CD4-positive, alpha-beta T cell treated with Interleukin-2 at 100 ng/mL for 4 hours (primary cell): ENCODE measurements at places on chromosomes 4 and X.
A peak's percentile ranks its signal among the peaks of the same experiment; 100 is the strongest.

GRCh38 chrX:45842207-45842925 lies 641.7 kb upstream of the DIPK2B start:
- DNase-seq: no peak

- DNase-seq: no peak
Measured at GRCh38 chr4:5918331-5918985, 25.6 kb upstream of the CRMP1 start.

DNA sequence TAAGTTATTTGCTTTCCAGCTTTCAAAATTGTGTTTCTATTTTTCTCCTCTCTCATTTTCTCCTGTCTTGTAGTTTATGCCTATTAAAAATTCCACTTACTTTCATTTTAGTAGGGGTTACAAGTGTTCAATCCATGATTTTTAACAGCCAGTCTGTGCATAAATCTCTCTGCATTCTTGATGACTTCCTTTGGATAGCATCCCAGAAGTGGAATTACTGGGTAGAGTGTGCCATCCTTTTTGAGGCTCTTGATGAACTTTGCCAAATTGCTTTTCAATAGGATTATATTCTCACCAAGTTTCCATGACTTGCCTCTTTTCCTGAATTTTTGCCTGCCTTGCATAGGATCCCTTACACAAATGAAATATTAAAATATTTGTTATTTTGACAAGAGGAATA lies 58.5 kb downstream of the DIPK2B start:
- no peak for DNase-seq

GRCh38 chr4:138188406-138189084 lies 53.6 kb downstream of the SLC7A11 start:
- no peak for DNase-seq

- no peak for DNase-seq
Measured at GRCh38 chr4:70628444-70628843, at the start of gene ENAM. Gene ENAM (plus strand): TSS chr4:70628744. CDS start chr4:70629501, 757 bp downstream.

DNA sequence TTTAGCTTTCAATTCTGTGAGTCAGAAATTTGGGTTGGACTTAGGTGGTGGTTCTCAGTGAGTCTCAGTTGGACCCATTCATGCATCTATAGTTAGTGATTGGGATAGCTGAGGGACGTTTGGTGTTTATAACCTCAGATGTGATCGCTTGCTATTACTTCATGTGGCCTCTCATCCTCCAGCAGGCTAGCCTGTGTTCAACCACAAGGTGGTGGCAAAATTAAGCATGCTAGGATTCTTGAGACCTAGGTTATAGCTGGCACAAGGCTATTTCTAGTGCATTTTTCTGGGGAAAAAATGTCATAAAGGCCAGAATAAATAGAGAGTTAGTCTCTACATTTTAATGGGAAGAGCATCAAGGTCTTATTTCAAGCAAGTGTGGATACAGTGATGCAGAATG lies 10.9 kb upstream of the GRPR start:
- no peak for DNase-seq

DNA sequence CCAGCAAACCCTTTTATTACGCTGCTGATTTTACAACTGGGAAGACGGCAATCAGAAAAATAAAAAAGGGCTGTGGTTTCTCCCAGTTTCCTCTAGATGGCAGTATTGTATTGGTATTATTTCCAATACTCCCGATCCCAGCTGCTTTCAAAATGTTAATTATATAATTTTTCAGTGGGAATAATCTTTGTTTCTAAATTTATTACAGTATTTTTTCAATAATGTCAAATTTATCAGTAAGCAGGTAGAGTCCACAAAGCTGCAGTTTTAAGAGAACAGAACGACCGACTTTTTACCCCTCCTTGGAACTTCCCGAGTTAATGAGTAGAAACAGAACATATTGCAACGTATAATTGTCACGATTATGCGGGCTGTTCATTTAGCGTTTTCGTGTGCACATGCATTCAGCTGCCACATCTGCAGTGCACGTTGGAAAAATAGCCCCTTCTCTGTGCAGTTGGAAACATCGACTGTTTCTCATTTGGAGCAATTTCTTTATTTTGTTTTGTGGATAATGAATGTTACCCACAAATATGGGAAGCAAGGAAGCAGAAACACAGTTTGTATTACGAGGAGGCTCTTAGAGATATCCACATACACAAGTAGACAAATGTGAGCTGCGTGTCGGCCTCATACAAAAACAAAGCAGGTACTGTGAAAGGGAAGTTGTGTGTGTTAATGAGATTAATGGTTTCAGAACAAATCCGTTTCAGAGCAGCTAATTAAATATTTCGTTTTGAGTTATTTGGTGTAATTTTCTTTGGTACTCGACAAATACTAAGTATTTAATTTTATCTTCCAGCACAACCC lies 188.0 kb downstream of the STIM2 start:
- peak; percentile 41 for DNase-seq

GRCh38 chr4:139973015-139973414 lies 181.0 kb downstream of the MAML3 start:
- no peak for DNase-seq

DNA sequence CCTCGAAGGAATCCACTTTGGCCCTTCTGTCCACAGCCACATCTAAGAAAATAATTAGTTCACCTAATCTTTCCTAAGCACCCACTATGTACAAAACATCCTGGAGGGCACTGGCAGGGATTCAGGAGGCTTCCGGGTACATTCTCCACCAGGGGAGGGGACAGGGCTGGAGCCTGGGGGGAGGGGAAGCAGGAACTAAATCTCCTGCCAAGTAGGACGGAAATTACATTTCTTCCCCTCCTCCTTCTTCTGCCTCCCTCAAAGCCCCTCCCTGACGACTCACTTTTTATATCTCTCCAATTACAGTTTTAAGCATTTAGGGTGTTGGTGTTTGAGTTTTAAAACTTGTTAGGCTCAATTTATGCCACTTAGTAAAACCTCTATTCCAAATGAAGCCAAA lies 203.1 kb downstream of the BCOR start:
- DNase-seq: no peak

DNA sequence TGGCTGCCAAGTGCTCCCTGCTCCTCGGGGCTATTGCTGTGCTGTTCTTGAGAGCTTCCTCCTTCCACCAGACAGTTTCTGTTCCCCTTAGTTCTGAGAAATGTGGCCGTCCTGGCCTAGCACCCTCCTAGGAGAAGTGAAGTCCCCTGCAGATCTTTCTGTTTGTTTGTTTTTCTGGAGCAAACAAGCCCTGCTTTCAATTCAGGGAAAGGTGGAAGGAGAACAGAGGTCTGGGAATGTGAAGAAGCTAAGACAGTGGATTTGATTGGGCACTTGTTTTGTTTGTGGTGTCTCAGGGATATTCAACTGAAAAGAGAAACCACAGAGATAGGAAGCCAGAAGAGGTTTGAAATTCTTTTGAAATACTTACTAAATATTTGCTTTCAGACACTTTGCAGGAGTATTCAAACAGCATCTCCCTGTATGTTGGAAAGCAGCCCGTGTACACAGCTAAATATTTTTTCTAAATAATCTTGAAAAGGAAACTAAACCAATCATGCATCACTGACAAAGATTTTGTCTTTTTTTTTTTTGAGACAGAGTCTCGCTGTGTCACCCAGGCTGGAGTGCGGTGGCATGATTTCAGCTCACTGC lies 36.5 kb upstream of the PPM1K start:
- DNase-seq: peak; percentile 25

GRCh38 chr4:174553828-174554227 lies 31.5 kb upstream of the HPGD start:
- DNase-seq: no peak
